ENCODE measurements at places on chromosomes 16 and 17.

DNA sequence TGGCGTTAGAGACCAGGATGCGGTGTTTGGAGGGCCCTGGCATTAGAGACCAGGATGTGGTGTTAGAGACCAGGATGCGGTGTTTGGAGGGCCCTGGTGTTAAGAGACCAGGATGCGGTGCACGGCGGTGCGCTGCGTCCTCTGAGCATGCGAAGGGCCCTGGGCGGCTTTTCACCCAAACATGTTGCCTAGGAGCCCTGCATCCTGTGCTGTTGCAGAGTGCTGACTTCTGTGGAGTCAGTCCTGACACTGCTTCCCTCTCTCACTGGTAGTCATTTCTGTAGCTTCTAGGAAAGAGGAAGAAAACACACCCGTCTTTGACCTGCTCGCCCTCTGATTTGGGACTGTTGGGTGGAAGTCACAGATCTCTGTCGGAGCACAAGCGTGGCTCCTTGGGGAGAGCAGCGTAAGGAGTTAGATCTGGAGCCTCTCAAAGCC, 141.2 kb downstream of the LAT start:
- DNase-seq: no peak

DNA sequence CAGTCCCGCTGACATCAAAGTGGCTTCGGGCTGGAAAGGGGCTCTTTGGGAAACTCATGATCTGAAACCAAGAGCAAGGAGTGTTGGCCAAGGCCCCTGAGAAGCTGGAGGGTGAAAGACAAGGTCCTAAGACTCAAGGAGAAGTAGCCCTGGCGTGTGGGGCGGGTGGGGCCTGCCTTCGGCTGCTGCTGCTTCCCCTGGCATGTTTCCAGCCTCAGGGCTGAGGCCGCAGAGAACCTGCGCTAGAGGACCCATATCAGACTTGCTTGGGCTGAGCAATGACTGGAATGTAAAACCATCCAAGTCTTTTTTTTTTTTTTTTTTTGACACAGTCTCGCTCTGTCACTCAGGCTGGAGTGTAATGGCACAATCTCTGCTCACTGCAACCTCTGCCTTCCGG, 67.5 kb upstream of the GCSH start:
- no peak for DNase-seq

DNA sequence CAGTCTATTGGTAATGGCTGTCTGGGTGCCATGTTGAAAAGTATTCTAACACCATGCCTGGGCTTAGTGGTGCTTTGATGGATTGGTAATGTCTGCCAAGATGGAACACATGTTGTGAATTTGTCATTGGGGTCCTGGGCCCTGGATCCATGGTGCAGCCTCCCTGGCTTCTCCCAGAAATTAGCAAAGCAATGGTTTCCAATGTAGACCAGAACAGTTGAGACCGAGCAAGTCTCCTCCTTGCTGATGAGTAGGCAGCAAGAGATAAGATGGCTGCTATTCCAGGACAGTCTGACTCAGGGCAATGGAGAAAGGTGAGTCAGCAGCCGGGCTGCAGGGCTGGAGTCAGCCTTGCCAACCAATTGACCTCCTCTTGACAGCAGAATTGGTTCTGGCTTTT, 30.8 kb downstream of the GPR139 start:
- DNase-seq: no peak

- DNase-seq: no peak
Measured at GRCh38 chr16:56310690-56311089, 114.7 kb downstream of the AMFR start.

- DNase-seq: peak; percentile 30
Measured at GRCh38 chr17:56478836-56479447, 114.6 kb upstream of the NOG start.

DNA sequence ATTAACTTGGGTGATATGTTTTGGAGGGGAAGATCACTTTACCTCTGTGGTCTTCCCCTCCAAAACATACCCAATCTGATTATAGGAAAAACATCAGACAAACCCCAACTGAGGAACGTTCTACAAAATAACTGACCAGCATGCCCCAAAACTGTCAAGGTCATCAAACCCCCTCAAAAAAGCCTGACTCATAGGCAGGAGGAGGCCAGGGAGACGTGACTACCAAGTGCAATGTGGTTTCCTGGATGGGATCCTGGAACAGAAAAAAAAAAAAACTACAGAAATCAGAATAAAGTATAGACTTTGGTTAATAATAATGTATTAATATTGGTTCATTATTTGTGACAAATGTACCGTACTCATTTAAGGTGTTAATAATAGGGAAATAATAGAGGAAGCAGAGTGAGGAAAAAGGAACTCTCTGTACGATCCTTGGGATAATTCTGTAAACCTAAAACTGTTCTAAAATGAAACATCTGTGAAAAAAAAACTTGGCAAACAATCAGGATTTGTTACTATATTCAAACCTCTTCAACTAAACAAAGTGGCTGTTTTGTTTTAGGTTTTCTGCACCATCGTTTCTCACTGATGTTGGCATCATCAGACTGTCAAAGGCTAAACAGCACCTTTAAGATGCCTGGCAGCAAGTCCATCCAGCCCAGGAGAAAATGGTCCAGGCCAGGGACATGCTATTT, 266.7 kb upstream of the SDK2 start:
- no peak for DNase-seq

GRCh38 chr16:11183035-11183812, 72.8 kb downstream of the SOCS1 start:
- DNase-seq: no peak

DNA sequence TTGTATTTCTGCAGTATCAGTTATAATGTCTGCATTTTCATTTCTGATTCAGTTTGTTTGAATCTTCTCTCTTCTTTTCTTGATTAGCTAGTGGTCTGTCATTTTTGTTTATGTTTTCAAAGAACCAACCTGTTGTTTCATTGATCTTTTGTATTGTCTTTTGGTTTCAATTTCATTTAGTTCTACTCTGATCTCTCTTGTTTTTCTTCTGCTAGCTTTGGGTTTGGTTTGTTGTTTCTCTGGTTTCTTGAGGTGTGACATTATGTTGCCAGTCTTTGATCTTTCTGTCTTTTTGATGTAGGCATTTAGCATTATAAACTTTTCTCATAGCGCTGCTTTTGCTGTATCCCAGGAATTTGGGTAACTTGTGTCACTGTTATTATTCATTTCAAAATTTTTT, 107.2 kb downstream of the PHKB start:
- no peak for DNase-seq

DNA sequence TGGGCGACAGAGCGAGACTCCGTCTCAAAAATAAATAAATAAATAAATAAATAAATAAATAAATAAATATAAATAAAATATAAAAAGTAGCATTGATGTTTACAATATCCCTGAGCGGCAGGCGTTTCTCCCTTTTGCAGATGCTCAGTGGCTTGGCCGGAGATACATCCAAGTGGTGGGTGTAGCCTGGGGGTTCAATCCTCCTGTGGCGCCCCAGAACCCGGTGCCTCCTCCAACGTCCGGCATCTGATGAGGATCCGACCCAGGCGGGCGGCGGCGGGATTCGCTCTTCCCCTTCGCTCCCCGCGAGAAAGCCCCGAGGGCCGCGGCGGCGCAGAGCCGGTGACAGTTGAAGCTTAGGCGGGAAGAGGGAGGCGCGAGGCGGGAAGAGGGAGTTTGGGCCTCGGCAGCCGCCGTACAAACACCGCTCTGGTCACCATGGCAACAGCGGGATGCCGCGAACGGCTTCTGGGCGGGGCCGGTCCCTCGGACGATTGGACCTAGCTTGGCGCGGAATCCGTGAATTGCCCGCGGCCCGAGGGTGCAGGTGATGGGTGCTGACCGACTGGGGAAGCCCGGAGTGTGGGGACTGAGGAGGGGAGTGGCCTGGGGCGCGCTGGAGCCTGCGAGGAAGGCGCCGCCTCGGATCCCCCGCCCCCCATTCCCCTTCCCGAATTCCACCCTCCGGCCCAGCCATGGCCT, 12.7 kb upstream of the ALDOA start:
- DNase-seq: peak; percentile 91

- peak; percentile 81 for DNase-seq
Measured at GRCh38 chr16:11806721-11807120, 9.7 kb upstream of the ZC3H7A start.

- DNase-seq: no peak
Measured at GRCh38 chr17:41586863-41587495, at the start of gene KRT14. Gene KRT14 (minus strand): TSS chr17:41586895. CDS start chr17:41586834, 61 bp downstream.

DNA sequence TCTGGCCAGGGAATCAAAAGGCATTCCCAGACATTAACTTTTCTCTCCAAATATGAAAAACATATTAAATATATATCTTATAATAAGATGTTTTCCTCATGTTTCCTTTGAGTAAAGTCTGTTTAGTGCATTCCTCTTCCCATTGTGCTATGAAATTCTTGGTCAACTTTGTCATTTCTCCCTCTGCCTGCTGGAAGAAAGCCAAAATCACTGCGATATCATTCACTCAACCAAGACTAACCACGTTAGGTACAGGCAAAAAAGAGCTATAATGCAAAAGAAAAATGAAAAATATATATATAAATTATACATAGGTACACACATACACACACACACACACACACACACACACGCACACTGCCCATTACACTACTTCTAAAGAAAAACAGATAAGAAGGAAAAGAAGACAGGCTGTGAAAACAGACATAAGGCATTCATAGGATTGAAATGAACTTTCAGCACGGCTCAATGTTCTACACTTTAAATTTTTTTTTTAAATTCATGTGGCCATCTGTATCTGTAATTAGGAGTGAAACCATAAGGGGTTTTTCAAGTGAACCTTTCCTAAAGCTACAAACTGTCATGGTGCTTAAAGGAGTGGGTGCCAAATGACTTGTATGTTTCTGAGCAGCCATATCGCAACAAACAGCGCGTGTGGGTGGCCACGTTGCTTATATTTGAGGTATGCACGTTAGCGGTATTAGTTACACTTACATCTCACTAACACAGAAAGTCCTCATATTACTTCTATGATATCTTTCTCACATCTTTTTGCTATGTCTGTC, 71.6 kb upstream of the PSMD7 start:
- peak; percentile 75 for DNase-seq

All from fibroblast of skin of right quadriceps (primary cell).